ENCODE measurements at places on chromosomes 5 and 9.

GRCh38 chr9:111431684-111432083 lies 52.5 kb downstream of the ECPAS start:
- no peak for DNase-seq

DNA sequence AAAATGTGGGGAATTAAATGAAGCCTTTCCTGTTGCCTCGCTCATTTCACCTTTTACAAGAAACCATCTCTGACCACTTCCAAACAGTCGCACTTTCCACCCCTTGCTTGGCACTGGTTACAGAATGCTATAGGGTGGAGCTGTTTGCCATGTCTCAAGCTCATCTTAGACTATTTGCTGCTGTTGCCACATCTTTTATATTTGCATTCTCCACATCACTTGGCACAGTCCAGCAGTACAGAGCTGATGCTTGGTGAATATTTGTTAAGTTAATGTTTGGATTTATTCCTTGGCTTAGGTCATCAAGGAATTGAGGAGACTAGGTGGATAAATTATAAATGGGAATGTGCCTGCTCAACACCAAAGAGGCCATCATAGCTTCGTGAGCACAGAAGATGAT lies 53.2 kb downstream of the GNA14 start:
- no peak for DNase-seq

- no peak for DNase-seq
Measured at GRCh38 chr5:171848486-171848885, 62.9 kb downstream of the SMIM23 start.

DNA sequence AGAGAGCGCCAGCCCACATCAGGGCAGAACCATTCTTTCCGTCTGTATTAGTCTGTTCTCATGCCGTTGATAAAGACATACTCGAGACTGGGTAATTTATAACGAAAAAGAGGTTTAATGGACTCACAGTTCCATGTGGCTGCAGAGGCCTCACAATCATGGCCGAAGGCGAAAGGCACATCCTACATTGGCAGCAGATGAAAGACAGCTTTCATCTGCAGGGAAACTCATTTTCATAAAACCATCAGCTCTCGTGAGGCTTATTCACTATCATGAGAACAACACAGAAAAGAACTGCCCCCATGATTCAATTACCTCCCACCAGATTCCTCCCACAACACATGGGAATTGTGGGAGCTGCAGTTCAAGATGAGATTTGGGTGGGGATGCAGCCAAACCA lies 4.7 kb upstream of the FSD1L start:
- no peak for DNase-seq

DNA sequence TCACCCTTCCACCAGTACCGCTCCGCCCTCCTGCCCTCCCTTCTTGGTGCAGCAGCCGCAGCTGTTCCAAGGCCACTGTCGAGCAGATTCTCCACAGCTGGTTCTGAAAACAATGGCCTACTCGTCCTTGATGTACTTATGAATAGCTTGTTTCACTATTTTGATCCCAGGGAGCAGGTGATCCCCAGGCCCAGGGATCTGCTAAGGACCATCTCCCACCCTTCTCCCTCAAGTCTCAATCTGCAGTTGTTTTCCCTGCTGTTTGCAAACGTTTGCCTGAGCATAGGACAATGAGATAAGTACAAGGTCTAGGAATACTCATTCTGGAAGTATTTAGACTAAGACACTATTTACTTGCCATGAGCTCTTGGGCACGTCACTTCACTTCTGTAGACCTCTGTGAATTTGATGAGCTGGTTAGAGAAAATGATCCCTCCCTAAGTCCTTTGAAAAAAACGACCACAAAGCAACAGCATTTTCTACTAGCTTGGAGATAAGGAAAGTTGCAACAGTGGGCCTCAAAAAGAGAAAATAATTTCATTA lies 1.8 kb downstream of the LURAP1L start:
- DNase-seq, result no peak

DNA sequence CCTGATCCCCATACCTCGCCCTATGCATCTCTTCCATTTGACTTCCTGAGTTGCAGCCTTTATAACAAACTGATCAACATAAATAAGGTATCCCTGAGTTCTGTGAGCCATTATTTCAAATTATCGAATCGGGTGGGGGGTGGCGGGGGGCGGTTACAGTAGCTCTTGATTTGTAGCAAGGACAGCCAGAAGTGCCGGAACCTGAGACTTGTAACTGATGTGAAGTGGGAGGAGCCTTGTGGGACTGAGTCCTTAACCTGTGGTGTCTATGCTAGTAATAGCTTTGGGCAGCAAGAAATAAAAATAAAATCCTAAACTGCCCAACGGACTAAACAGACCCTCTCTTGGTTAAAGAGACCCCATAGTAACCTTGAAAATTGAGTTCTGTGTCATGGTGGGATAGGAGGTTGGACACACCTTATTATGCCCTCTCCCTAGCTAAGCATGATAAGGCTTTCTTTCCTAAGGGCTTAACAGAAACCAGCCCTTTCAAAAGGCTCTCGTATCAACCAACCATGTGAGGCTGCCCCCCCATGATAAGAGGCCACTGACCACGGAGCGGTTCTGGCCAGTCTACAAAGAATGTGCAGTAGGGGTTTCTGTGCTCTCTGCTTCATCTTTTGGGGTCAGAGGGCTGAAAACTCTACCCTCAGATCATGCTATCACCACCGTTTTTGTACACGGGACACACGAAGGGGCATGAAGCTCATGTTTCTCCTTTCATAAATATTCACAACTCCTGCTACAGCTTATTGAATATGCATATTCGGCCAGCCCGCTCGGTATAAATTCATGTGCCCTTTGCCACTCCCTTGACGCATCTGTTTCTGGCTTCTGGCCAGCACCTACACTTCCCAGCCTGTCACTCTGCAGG lies 39.5 kb upstream of the IQGAP2 start:
- no peak for DNase-seq

DNA sequence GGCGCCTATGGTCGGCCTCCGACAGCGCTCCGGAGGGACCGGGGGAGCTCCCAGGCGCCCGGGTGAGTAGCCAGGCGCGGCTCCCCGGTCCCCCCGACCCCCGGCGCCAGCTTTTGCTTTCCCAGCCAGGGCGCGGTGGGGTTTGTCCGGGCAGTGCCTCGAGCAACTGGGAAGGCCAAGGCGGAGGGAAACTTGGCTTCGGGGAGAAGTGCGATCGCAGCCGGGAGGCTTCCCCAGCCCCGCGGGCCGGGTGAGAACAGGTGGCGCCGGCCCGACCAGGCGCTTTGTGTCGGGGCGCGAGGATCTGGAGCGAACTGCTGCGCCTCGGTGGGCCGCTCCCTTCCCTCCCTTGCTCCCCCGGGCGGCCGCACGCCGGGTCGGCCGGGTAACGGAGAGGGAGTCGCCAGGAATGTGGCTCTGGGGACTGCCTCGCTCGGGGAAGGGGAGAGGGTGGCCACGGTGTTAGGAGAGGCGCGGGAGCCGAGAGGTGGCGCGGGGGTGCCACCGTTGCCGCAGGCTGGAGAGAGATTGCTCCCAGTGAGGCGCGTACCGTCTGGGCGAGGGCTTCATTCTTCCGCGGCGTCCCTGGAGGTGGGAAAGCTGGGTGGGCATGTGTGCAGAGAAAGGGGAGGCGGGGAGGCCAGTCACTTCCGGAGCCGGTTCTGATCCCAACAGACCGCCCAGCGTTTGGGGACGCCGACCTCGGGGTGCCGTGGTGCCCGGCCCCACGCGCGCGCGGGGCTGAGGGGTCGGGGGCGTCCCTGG lies 561 bp downstream of the DAPK1 start:
- no peak for DNase-seq

DNA sequence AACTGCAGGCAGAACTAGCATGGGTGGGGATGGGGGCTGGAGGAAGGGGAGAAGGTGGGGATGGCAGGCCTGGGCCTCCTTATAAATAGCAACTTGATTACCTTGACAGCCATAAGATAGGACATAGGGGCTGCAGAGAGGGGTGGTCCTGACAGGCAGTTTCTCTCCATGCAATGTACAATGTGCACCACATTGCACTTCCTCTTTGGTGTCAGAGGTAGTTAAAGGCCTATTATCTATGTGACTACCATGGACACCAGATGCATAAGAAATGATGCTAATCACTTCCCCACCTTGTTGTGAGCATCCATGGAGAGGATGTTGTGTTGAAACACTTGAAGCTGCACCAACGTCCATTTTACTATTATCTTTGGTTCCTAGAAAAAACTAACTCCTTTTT lies 20.2 kb upstream of the SUB1 start:
- DNase-seq, result no peak

- no peak for DNase-seq
Measured at GRCh38 chr9:74681906-74682305, 184.8 kb downstream of the RORB start.

GRCh38 chr5:171314728-171315385 lies 5.8 kb downstream of the TLX3 start:
- no peak for DNase-seq

DNA sequence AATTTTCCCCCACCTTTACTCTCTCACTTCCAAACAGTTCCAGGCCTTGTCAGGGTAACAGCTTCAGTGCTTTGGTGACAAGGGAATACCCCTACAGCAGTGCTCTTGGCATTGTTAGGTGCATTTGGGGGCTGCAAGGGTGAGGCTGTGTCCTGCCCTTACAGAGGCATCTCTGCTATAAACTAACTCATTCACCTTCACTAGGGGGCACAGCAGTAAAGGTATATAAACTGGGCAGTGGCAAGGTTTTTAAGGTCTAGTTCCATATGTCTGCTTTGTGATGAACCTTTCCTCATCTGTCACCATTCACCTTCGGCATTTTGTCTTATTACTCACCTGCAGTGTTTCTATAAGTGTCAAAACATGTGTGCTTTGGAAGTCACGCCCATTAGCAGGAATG lies 79.1 kb upstream of the GPR151 start:
- no peak for DNase-seq

DNA sequence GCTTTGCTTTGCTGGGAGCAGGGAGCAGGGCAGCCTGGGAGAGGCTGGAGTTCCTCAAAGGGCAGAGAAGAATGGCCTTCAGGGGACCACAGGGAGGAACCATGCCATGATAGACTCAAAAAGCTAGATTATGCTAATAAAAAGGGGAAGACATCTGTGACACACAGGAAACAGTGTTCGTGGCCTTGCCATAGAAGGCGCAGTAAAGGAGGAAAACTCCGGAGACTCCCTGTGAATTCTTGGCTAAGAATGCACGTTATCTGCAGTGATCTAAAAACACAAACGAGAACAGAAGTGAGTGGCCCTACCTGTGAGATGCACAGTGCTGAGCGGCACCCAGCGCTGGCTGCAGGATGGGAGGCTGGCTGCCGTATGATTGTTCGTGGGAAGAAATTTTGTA lies 15.9 kb upstream of the LTC4S start:
- DNase-seq, result no peak

DNA sequence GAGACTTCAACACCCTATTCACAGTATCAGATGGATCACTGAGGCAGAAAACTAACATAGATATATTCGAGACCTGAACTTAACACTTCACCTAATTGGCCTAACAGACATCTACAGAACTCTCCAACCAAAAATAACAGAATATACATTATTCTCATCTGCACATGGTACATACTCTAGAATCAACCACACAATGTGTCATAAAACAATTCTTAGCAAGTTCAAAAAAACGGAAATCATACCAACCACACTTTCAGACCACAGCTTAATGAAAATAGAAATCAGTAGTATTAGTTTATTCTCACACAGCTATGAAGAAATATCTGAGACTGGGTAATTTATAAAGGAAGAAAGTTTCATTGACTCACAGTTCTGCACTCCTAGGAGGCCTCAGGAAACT lies 387.9 kb downstream of the DEPDC1B start:
- no peak for DNase-seq

- DNase-seq, result no peak
Measured at GRCh38 chr9:114216976-114217375, 61.6 kb downstream of the COL27A1 start.

DNA sequence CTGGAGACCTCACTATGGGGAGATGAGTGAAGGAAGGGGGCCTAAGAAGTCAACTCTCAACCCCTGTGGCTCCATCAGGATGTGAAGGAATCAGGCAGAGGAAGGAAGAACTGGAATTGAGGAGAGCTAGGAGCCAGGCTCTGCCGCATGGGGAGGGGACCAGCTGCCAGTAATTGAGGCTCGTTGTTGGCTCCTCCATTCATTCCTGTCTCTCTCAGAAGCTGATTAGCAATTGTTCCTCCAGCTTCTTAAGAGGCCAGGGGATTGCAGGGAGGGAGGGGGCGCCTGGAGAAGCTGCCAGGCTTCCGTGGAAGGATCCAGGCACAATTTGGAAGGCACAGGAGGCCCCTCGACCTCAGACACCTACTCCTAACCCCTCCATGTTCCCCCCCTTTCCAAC lies 20.5 kb upstream of the TTLL11 start:
- no peak for DNase-seq

- DNase-seq, result no peak
Measured at GRCh38 chr5:17412760-17413671, 85.0 kb upstream of the TAF11L2 start.

- DNase-seq, result no peak
Measured at GRCh38 chr5:160390787-160391696, 8.8 kb downstream of the FAM200C start.

GRCh38 chr5:142767911-142768310 lies 2.3 kb upstream of the ARHGAP26 start:
- DNase-seq, result no peak

DNA sequence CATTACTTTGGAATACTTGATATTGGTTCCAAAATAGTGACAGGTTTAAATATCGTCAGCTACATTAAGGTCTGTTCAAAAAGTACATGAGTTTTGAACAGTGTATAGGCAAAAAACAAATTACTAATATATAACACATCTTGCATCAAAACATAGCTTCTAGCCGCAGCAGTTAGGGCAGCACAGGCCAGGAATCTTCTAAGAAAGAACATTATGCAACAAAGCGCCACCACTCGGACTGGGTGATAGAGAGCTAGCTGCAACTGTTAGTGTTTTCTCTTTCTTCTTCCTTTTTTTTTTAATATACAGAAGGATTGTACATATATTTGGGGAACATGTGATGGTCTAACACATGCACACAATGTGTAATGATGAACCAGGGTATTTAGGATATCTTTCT lies 504.5 kb downstream of the NR2F1-AS1 start:
- DNase-seq, result no peak

DNA sequence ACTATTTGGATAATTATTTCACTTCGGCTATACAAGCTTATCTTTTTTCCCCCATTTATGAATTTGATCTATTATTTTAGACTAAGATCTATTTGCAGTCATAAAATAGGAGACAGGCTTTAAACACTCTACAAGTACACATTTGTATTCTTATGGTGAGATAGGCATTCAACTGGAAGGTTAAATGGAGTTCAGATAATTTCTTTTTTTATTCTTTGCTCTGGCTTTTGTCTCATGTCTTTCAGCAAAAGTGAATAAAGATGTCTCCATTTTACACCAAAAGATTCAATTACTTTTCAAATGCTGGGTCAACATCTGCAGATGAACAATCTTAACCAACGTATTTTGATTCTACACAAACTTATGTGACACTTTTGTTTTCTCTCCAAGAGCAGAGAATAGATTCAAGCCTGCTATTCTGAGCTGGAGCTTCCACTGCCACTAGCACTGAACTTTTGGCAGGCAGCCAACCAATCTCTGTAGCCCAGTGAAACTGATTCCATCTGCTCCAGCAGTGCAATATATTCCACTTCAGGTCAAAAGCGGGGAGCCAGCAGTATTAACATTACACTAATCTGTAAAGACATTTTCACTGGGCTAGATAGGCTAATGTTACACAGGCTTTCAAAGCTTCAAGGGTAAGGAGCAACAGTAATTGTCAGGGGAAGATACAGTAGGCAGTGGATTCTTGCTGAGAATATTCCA lies 452.0 kb upstream of the ZNF608 start:
- no peak for DNase-seq

- no peak for DNase-seq
Measured at GRCh38 chr9:942805-943580, 33.5 kb upstream of the DMRT3 start.
